ENCODE measurements at places on chromosomes 3 and 15. TPM values are rescaled to one million over a fixed set of nuclear protein-coding genes. Genes with fewer than 3 reads are reported as not detected.

GRCh38 chr3:180959691-180960090 is 29.8 kb downstream of the DNAJC19 start:
- DNase-seq = no peak

NR1I2 gene
- total RNA-seq = 0.07 TPM

SAXO2 gene
- total RNA-seq = 4.3 TPM

DET1 gene
- 14.4 TPM for total RNA-seq

FYTTD1 gene
- 57.1 TPM for total RNA-seq

THSD4 gene
- total RNA-seq = 82.0 TPM

- DNase-seq = no peak
These were observed 32.4 kb downstream of the CD200R1L start for GRCh38 chr3:112814266-112814665.

SOX2 gene
- not detected for total RNA-seq

DNA sequence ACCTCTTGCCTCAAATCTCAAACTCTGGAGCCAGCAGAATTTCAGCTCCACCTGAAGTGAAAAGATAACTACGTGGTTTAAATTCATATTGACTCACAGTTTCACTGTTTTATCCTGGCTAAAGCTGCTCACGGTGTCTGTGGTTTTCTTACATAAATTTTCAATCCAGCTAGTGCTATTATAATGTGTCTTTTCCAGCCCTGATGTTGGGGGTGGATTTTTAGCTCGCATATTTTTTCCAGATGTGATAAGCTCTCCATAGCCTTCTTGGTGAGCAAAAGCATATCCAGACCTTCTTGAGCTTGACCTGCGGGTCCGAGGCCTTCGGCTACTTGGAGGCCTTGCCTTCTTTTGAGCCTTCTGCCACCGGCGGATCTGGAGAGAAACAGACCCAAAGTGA is 239.3 kb downstream of the DTWD1 start:
- no peak for DNase-seq

- DNase-seq = no peak
These were observed 21.5 kb upstream of the KCNMB3 start for GRCh38 chr3:179272385-179272784.

TMEM212 gene
- total RNA-seq = not detected

C2CD4A gene
- not detected for total RNA-seq

LSAMP gene
- total RNA-seq = 34.6 TPM

- no peak for DNase-seq
These were observed 224.7 kb upstream of the GBE1 start for GRCh38 chr3:81985996-81986723.

- DNase-seq = no peak
These were observed 15.3 kb upstream of the MYLK start for GRCh38 chr3:123899300-123899865.

DNA sequence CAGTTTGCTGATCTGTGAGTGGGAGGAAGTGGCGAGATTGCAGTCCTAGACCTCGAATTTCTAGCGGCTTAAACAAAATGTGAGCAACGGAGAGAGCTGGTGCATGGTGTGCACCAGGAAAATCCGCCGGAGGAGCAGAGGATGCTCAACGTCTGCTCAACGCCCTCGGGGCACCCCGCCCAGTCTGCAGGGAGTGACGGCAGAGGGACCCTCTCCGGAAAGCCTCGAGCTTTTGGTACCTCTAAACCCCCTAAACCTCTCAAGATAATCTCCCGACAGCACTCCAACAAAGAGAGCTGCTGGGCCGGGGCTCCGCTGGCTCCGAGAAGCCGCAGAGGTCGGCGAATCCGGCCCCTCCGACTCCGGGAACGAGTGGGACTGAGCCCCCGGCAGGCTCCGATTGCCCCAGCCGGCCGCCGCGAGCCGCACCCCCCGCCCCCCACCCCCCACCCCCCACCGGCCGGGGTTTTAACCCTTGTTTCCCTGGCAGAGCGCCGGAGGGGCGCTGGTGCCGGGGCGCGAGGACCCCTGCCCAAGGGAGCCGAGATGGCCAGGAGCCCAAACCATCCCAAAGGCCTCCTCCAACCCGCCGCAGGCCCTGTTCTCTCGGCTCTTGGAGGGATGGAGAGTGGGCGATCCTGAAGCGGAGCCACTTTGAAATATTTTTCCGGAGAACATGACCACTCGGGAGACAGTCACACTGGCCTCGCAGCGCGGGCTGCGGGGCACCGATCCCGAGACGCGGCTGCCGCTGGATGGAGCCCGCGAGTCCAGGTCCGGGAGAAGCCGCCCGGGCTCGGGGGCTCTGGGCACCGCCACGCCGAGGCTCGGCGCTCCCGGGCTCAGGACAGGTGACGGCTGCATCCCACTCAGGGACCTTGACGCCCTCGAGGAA is 1.5 kb downstream of the MEGF11 start:
- DNase-seq = peak; percentile 52

- no peak for DNase-seq
These were observed 20.4 kb downstream of the STARD5 start for GRCh38 chr15:81303244-81304225.

- DNase-seq = no peak
These were observed at the start of gene SEMA3B for GRCh38 chr3:50268703-50269451. SEMA3B (plus strand) TSS chr3:50269147; CDS start chr3:50269241, 94 bp downstream.

MKRN3 gene
- total RNA-seq = 0.22 TPM

DNA sequence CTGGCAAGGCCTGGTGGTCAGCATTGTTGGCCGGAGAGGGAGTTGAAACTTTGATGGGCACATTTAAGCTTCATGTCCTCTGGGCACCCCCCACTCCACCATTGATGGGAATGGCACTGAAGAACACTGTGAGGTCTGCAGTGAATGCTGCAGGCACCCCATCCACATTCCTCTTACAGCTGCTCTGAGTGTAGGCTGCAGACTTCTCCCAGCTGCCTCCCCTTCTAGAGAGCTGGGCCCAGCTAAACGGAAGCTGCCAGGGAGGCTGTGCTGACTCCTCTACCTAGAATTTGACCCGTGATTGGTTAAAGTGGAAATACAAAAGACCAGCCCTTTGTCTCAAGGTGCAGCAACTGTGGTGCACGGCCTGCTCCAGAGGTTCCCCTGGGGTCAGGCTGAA is 10.6 kb downstream of the TMEM158 start:
- no peak for DNase-seq

DNA sequence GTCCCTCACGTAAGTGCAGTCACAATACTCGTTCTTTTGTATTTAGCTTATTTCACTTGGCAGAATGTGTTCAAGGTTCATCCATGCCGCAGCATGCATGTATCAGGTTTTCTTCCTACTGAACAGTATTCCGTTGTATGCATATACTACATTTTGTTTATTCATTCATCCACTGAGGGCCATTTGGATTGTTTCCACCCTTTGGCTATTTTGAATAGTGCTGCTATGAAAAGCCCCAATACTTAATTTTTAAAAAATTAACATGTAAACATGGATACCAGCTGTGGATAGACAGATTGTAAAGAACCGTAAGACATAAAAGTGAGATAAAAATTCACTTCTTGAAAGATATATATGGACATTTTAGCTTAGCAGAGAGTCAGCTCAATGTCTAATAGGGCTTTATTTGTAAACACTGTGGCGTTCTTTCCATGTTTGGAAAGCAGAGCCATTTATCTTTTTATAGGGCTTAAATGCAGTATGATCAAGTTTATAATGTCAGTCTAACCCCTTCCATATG is 115.9 kb downstream of the VPS8 start:
- no peak for DNase-seq

DNA sequence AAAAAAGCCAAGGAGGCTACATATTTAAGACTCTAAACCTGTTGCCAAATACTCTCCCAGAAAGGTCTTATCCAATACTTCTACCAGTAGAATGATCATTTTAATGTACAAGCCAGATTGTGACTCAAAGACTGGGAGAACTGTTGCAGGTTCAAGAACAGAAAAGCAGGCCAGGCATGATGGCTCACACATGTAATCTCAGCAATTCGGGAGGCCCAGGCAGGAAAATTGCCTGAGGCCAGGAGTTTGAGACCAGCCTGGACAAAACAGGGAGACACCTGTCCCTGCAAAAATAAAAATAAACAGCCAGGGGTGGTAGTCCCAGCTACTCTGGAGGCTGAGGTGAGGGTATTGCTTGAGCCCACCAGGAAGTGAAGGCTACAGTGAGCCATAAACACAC is 17.8 kb upstream of the THUMPD3 start:
- DNase-seq = no peak

GRCh38 chr3:29751647-29752314 is 470.9 kb downstream of the RBMS3 start:
- no peak for DNase-seq

DNA sequence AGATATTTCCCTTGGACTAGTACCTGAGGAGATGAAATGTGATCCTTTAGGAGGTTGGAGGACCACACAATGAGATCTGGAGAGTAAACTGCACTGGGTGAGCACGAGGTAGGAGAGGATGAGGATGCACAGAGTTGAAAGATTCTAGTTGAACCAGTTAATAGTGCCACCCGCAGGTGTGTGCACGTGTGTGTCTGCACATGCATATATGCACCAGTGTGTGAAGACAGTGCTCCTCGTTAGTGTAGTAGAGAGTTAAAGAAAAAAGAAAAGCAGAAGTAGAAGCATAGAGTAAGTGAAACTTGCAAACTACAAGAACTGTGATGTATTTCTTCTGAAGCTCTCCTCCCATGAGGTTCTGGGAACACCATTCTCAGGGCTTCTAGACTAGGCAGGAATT is 8.4 kb downstream of the MED12L start:
- no peak for DNase-seq

GRCh38 chr3:78186404-78186803 is 1146.5 kb downstream of the ROBO2 start:
- DNase-seq = no peak

DNA sequence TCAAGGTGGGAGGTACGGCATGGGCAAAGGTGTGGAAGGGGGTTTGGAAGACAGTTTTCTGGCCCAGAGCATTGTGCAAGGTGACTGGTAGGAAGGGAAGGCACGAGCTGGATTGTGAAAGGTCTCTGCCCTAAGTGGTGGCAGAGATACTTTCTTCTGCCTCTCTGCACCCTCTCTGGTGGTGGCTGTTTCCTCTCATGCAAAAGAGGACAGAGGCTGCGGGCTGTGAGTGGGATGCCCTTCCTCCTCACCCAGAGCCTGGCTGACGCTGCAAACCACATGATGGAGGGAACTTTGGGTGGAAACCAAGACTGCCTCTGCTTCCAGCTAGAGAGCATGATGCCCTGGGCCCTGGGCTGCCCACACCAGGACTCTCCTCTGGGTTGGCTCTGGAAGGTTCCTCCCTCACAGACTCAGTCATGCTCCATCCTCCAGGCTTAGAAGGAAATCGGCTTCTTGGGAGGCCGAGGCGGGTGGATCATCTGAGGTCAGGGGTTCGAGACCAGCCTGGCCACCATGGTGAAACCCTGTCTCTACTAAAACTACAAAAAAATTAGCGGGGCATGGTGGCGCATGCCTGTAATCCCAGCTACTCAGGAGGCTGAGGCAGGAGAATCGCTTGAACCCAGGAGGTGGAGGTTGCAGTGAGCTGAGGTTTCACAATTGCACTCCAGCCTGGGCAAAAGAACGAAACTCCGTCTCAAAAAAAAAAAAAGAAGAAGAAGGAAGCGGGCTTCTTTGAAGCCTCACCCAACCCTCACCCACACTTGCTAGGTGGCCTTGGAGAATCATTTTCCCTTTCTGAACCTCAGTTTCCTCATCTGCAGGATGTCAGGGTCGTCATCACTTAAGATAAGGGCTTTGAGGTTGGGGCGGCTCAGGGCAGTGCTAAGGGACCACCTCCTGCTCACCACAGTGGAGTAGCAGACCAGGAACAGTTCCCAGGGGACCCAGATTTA is 8.3 kb downstream of the PSTPIP1 start:
- no peak for DNase-seq

GRCh38 chr3:36649125-36649524 is 115.2 kb downstream of the DCLK3 start:
- DNase-seq = no peak

CASR gene
- 0.02 TPM for total RNA-seq

DNA sequence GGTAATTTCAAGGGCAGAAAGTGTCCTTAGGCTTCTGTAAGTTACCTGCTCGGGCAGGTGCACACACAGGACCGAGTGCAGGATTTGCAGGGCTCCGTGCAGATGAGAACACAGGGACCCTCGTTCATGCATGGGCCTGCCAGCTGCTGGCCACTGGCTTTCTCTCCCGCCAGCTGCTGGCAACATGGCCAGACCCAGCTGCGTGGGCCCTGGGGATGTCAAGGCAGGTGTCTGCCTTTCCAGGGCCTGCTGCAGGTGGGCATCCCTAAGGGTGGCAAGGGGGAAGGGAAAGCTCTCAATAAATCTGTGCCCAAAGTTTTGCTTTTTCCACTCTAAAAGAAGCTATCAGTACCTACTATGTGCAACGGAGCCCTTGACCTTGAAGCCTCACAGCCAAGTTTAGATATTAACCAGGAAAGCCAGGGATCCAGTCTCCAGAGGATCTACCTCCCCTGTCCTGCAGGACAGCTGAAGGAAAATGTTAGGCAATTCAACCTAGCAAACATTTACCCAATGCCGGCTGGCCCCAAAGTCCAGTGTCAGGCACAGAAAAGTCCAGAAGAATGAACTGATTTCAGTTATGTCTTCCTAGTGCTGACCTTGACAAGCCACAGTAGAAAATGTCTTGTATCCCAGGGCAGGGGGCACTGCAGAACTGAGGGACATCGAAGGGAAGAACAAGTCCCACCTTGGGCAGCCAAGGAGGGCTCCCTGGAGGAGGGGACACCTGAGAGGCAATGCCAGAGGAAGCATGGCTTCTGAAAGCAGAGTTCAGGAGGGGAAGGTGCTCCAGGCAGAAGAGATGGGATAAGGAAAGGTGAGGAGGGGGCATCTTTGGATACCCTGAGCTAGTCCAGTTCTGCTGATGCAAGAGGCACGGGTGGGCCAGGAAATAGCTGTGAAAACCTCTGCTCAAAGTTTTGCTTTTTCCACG is 26.4 kb downstream of the NUP210 start:
- no peak for DNase-seq

GRCh38 chr3:98010194-98010882 is 24.8 kb downstream of the GABRR3 start:
- no peak for DNase-seq

LMAN1L gene
- 0.35 TPM for total RNA-seq

ZBTB47 gene
- total RNA-seq = 22.4 TPM

- no peak for DNase-seq
These were observed 109.7 kb upstream of the FAM3D start for GRCh38 chr3:58776231-58776630.

AP3B2 gene
- 2.5 TPM for total RNA-seq

- peak; percentile 61 for DNase-seq
These were observed 559 bp upstream of the LRRN1 start for GRCh38 chr3:3798631-3799113.

AVEN gene
- total RNA-seq = 6.8 TPM

DNA sequence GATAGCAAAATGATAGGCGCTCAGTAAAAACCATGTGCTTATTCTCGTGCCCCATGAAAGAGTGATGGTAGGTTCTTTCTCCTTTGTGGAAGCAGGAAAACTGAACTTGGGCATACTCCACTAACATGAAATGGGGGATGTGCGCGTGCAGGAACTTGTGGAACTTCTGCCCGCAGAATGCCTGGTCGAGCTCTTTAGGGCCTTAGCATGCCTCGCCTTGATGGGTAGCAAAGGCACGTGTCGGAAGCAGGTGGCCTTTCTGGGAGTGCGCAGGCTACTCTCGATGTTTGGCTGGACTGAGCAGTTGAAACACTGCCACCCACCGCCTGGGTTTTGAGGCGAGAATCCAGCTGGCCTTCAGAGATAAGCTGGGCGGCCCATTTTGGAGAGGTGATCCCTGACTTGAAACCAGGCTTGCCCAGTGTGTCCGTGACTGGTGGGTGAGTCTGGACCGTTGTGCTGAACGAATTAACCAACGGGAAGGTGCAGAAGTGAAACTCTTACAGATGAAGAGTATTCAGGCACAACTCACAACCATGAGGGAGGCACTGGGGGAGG is 842 bp downstream of the PCCB start:
- DNase-seq = no peak

- DNase-seq = no peak
These were observed 2.6 kb downstream of the GNAI2 start for GRCh38 chr3:50238549-50239026.
